ENCODE measurements at places on chromosomes 7 and 10.

GRCh38 chr7:3754493-3755341 is 453.7 kb downstream of the SDK1 start:
- peak; percentile 94 for DNase-seq

- no peak for DNase-seq
Observed at GRCh38 chr7:116353647-116354046, 143.3 kb downstream of the TES start.

DNA sequence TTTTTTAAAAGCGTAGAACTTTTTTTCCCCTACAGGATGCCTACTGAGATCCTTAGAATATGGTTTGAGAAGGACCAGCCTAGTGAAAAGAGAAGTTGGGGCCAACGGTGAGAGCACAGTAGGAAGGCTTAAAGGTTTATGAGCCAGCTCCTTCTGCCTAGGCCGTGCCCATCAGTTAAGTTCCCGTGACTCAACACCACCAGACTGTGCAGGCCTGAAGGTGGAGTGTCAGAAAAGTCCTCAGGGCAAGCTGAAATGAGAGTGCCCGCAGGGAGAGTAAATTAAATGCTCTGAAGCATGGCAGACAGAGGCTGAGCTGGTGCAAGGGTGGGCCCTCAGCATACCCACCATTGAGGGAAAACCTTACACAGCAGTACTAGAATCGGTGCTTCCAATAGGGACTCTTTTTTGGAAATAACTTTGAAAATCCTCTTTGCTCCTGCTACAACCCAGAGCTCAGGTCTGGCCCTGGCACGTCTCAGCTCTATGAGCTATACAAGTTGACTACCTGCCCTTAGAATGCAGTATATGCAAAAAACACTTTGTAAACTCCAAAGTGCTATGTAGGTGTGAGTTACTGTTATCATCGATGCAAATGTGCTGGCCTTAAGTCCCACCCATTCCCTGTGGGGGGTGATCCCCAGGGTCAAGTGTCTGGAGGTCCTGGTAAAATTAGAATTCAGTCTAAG is 15.2 kb upstream of the C10orf67 start:
- no peak for DNase-seq

GRCh38 chr7:93054975-93055374 is 62.8 kb downstream of the SAMD9 start:
- no peak for DNase-seq

- no peak for DNase-seq
Observed at GRCh38 chr10:92991513-92991912, 69.1 kb upstream of the CYP26C1 start.

DNA sequence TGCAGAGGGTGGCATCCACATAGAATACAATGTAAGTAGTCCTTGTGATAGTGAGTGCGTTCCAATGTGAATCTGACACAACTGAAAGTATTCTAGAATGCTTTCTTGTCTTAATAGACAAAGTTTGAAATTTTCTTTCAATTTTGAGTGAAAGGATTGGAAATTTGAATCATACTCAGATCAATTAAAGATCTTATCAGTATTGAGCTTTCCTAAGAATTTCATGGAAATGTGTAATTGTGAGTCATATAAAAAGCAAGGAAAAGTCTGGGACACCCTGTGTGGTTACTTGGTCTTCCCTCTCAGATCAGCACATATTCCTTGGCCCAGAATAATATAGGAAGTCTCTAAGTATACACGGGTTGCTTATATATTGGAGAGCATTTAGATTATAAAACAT is 99.1 kb downstream of the MBL2 start:
- DNase-seq, result no peak

- DNase-seq, result no peak
Observed at GRCh38 chr10:34710391-34710751, 104.7 kb downstream of the PARD3 start.

- no peak for DNase-seq
Observed at GRCh38 chr7:48710995-48711394, 213.4 kb upstream of the CDC14C start.

DNA sequence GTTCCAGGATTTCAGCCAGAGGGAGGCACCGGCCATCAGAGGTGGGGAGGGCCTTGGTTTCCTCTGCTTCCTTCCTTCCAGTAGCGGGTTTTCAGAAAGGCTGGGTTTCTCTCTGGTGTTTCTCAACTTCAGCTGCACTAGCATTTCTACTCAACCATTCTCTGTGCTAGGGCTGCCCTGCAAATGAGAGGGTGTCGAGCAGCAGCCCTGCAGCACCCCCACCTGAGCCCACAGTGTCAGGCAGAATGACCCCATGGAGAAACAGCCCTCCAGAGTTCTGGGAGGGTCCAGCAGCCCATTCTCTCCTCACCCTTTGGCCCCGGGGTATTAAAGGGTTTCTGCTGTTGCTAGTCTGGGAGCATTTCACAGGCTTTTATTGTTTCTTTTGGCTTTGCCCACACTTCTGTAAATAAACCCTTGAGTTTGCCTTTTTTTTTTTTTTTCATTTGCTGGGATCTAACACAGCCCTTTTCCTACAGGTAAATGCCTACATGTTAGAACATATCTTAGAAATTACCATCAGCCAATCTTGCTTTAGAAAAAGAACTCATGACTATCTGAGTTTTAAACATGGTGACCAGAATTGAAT is 151.5 kb upstream of the VIPR2 start:
- no peak for DNase-seq

GRCh38 chr10:30103595-30104320 is 44.4 kb upstream of the JCAD start:
- no peak for DNase-seq

GRCh38 chr7:135239263-135239662 is 5.6 kb downstream of the STRA8 start:
- no peak for DNase-seq

- DNase-seq, result no peak
Observed at GRCh38 chr10:43796781-43797180, 148.1 kb upstream of the ZNF32 start.

DNA sequence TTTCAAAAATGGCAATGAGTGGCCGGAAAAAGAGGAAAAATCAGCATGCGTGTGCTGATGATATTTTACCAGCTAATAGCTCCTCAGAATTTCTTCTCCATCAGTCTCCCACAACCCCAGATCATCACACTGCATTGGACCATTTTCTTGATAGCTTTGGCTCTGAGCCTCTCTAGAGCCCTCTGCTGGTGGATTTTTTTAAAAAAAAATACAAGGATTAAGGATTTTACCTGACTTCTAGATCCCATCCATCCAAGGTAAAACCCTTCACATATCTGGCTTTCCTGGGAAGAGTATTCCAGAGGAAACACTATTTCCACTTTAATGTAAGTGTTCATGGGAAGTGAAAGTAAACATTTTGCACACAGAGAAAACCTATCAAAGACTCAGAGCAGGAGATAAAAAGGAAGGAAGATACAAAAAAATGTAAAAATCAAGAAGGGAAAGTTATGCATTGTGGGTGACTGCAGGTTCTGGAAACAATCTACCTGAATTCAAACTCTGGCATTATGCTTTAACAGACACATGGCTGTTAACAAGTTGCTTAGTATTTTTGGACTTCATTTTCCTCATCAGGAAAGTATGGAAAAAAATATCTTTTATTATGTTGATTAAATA is 380.9 kb downstream of the LRRTM3 start:
- peak; percentile 1 for DNase-seq

GRCh38 chr10:106802949-106803348 is 361.6 kb downstream of the SORCS1 start:
- no peak for DNase-seq

DNA sequence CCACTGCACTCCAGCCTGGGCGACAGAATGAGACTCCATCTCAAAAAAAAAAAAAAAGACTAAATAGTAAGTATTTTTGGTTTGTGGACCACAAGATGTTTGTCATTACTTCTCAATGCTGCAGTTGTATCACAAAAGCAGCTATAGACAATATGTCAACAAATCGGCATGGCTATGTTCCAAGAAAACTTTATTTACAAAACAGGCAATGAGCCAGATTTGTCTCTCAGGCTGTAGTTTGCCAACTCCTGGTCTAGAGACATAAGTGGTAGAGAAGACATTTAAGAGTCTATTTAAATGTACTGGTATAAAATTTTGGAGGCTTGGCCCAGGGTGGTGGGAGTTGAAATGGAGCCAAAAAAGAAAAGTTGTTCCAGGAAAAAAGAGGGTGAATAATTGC is 185.8 kb downstream of the SORCS1 start:
- DNase-seq, result no peak

DNA sequence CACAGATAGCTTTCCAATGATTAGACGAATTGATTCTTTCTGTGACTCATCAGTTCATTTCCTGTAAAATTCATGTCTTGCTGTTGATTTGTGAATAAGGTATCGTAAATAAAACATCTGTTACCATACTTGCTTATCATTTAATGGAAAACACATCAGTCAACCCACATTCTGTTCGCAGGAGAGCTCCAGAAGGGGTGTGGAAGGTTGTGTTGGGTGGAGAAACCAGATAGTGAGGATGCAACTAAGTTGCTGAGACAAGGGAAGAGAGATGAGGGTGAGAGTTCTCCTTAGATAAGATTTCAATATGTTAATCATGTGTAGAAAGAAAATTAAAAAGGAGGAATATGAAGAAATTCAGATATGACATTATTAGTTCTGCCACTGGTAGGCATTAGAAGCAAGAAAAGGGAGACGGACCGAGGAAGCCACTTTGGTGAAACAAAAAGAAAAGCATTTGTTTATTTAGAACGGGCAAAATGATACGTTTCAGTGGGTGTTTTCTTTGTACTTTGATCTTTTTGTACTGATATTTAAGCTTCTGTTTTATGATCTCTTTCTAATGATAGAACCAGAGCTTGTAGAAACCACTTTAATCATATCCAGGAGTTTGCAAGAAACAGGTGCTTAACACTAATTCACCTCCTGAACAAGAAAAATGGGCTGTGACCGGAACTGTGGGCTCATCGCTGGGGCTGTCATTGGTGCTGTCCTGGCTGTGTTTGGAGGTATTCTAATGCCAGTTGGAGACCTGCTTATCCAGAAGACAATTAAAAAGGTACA is 7.8 kb downstream of the CD36 start:
- DNase-seq, result no peak

DNA sequence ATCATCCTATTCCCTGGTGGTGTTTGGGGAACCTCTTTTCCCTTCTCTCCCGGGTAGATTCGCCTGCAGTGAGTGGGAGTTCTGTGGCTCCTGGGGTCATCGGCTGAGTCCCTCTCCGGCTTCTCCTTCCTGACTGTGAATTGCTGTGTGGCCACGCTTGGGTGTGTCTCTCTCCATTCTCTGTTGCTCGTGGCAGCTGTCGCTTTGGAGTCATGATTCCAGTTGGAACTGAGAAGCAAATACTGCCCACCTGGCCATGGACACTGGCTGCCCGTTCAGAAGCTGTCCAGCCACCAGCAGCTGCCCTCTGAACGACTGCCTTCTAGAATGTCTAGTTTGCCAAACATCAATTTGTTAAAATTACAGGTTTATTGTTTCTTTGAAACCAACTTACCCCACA is 23.1 kb upstream of the PITRM1 start:
- DNase-seq, result no peak

- DNase-seq, result no peak
Observed at GRCh38 chr7:64621656-64622055, 44.3 kb upstream of the ZNF107 start.

- peak; percentile 99 for DNase-seq
Observed at GRCh38 chr7:138459413-138460175, 465 bp upstream of the TRIM24 start.

GRCh38 chr7:83413424-83413823 is 235.5 kb downstream of the SEMA3E start:
- no peak for DNase-seq

DNA sequence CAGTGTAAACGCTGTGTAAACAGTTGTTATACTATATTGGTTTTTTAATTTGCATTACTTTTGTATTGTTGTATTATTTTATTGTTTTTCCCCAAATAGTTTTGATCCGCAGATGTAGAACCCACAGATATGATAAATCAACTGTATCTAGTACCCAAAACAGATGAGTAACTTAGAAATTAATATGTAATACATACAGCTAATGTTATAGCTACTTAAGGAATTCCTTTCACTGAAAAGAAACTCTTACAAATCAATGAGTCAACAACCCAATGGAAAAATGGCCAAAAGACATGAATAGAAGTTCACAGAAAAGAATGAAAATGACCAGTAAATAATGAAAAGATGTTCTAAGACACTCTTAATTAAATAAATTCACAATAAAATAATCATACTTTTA is 32.3 kb upstream of the ARL4A start:
- no peak for DNase-seq

- DNase-seq, result no peak
Observed at GRCh38 chr7:4267341-4268039, 414.6 kb upstream of the FOXK1 start.

GRCh38 chr10:70671619-70672164 is 614 bp upstream of the ADAMTS14 start:
- no peak for DNase-seq

GRCh38 chr10:69661414-69662172 is 31.5 kb downstream of the FAM241B start:
- DNase-seq, result no peak

DNA sequence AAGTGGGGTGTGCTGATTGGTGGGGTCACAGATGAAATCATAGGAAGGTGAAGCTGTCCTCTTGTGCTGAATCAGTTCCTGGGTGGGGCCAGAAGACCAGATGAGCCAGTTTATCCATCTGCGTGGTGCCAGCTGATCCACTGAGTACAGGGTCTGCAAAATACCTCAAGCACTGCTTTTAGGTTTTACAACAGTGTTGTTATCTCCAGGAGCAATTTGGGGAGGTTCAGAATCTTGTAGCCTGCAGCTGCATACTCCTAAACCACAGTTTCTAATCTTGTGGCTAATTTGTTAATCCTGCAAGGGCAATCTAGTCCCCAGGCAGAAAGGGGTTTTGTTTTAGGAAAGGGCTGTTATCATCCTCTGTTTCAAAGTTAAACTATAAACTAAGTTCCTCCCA is 17.0 kb upstream of the IFRD1 start:
- no peak for DNase-seq

- peak; percentile 59 for DNase-seq
Observed at GRCh38 chr10:132452651-132453469, 55.9 kb downstream of the PWWP2B start.

Measured in DMS153 (cell line).